OCI-LY7 (cell line): ENCODE measurements at places on chromosomes 1 and 21. TPM values are rescaled to one million over a fixed set of nuclear protein-coding genes. Genes with fewer than 3 reads are reported as not detected.

ERO1B gene
- 11.0 and 14.2 TPM in 2 replicates for total RNA-seq

CRP gene
- not detected in 2 replicates for total RNA-seq

LEPROT gene
- total RNA-seq, result 20.5 and 22.7 TPM in 2 replicates

FAM78B gene
- total RNA-seq, result not detected in 2 replicates

SLC9C2 gene
- not detected in 2 replicates for total RNA-seq
